SW 1271 (cell line): ENCODE measurements at places on chromosomes 16 and 17.

- DNase-seq = no peak
Measured at GRCh38 chr16:62648256-62648655, 612.0 kb upstream of the CDH8 start.

DNA sequence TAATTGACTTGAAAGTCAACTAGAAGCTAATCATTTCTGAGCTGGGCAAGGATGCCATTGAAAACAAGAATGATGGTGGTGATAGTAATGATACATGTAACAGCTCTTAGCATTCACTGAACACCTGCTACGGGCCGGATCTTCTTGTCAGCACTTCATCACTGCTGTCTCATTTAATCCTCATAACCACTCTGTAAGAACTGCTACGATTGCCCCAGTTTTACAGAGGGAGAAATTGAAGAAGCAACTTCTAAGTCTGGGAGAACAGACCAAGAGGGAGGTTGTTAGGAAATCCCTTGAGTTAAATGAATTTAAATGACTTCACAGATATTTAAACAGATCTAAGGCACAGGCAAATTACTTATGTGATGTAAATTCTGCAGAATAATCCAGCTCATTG lies 7.0 kb upstream of the GAN start:
- DNase-seq = no peak

DNA sequence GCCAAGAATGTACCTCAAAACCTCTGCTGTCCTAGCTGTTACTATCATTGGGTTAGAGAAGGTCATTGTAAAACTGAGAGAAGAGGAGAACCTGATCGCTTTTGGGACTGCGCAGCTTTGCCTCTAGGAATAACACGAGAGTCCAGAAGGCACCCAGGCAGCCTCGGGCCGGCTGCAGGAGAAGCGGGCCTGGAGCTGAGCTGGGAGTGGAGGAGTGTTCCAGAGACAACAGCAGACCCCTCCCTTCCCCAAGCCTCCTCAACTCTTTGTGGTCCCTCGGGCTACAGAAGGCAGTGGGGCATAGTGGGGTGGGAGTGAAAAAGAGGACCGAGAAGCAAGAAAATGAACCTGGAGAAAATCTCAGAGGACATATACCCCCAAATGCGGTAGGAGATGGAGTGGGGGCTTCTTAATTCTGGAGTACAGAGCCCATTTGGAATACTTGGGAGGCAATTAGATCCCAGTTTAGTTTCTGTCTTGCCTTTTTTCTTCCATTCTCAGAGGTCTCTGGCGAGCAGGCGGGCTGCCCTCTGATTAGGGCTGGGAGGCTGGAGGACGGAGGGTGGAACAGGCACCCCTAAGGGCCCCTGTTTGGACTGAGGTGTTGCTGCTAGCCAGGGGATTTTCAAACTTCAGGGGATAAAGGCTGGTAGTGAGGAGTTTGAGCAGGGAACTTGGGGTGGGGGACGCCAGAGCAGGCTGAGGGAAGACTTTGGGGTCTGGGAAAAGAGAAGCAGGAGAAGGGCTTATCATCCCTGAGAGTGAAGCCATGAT lies 13.3 kb upstream of the HOXB2 start:
- no peak for DNase-seq

GRCh38 chr17:42484304-42484703 lies 25.6 kb downstream of the ATP6V0A1 start:
- DNase-seq = no peak

GRCh38 chr16:23575834-23576233 lies 18.3 kb downstream of the UBFD1 start:
- no peak for DNase-seq

DNA sequence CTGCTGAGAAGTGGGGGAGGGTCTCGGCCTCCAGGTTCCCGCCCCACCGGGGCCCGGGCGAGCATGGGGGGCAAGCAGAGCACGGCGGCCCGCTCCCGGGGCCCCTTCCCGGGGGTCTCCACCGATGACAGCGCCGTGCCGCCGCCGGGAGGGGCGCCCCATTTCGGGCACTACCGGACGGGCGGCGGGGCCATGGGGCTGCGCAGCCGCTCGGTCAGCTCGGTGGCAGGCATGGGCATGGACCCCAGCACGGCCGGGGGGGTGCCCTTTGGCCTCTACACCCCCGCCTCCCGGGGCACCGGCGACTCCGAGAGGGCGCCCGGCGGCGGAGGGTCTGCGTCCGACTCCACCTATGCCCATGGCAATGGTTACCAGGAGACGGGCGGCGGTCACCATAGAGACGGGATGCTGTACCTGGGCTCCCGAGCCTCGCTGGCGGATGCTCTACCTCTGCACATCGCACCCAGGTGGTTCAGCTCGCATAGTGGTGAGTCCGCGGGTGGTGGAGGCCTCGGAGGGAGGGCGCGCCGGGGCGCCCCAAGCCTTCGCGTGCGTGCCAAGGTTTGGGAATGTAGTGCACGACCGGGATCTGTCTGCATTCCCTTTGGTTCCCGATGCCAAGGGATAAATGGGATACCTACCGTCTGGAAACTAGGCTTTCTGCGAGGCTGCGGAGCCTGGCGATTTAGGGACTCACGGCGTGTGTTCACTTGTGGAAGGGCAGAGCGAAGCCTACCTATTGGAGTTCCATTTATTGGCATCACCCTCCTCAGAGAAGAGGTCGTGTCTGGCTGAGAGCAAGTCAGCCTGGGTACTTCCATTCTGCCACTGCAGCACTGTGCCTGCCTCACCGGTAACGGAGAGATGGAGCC lies 1.0 kb downstream of the ZNRF1 start:
- no peak for DNase-seq

DNA sequence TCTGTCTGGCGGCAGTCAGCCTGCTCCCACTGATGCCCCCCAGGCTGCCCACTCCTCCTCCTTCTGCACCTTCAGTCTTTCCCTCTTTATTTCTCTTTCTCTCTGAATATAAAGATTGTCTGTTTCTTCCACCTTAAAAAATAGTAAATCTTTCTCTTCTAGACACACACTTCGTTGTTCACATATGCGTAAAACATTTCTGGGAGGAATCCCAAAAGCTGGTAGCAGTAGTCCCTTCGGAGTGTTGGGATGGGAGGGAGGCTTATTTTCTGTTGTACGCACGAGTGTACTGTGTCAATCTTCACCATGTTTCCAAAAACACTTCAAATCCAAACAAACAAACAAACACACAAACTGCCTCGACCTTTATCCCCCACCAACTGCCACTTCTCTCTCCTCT lies 9.9 kb downstream of the OSBPL7 start:
- DNase-seq = no peak

GRCh38 chr17:81428516-81428915 lies 33.3 kb downstream of the BAHCC1 start:
- DNase-seq = no peak

DNA sequence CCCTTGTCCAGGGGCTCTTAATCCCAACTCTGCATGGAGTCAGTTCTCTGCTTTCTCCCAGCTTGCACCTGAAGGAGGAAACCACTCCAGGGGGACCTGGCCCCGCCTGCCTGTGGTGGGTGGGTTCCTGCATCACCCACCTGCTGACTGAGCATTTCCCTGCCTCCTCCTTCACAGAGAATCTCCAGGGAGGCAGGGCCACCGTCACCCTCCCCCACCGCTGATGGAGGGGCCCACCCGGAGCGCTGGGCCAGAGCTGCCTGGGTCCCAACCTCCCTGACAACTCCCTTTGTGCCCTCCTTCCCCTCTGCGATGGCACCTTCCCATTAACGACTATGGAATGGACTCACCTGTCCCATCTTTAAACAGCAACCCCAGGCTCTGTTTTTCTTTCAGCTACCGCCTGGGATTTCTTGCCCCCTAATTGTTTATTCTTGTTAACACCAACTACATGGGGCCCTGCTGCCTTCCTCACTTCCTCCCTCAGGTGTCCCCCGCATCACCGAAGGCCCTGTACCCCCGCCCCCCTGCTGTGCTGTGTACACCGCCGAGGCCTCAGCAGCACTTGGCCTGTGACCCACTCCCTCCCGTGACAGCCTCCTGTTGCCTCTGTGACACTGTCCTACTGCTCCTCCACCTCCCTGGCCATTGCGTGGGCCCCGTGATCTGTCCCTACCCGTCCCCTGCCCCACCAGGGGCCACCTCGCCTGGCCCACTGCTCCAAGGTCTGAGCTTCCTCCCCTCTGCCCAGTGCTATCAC lies 842 bp upstream of the TEDC2 start:
- no peak for DNase-seq

DNA sequence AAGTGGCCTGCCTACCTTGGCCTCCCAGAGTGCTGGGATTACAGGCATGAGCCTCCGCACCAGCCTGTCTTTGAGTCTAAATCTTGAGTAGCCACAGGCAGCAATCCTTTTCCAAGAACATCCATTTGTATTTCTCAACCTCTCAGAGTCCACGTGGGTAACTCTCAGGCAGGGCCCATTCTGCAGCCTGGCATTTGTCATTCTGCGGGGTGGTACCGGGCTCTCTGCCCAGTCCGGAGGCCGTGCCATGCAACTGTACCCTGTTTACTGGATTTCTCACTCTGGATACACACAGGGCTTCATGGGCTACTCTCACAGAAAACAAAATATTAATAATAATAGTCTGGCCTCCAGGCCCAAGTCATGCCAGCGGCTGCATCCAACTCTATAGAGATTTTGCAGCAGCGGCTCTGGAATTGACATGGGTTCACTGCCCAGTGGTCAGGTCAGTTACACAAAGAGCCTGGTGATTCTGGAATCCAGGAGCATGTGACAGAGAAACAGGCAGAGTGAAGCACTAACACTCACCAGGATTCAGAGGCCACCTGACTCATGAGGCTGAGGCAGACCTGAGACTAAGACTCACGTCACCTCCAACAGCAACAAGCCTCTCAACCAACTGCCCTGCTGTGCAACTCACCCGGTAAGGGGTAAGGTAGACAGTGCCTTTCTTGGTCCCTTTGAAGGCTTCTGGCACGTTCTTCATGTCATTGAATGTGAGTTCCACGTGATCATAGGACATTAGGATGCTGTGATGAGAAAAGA lies 4.0 kb downstream of the WBP2 start:
- no peak for DNase-seq

DNA sequence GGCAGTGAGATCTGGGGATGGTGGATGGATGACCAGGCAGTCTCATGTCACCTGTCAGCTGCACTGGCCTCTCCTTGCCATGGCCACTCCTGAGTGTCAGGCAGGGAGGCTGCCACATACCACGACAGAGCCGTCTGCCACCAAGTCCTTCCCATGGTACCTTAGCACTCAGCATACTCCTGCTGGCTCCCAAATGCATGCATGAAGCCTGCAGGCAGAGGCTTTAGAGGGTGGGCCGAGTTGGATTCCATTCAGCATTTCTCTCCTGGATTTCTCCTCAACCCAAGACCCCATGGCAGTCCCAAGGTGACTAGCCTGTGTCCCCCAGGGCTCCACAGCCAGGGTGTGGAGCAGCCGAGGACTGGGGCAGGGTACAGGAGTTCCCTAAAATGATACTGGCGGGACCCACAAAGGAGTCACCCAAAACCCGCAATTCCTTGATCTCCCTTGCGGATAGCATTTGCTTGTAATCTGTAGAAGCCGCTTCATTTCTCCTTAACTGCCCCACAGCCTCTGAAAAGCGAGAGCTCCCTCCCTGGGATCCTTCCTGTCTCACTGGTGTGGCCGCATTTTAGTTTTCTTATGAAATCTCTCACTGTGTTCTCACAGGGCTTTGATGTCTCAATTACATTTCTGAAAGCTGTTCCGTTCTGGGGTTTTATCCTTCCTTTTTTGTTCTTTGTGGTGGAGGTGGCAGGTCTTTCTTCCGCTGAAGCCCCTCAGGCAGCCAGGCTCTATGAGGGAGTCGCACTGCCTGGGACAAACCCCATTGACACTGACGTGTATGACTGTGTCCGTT lies 141.4 kb downstream of the SOCS1 start:
- DNase-seq = no peak

- DNase-seq = no peak
Measured at GRCh38 chr17:1110541-1110861, 69.3 kb downstream of the ABR start.

- no peak for DNase-seq
Measured at GRCh38 chr17:12940699-12941098, 77.1 kb downstream of the ELAC2 start.

DNA sequence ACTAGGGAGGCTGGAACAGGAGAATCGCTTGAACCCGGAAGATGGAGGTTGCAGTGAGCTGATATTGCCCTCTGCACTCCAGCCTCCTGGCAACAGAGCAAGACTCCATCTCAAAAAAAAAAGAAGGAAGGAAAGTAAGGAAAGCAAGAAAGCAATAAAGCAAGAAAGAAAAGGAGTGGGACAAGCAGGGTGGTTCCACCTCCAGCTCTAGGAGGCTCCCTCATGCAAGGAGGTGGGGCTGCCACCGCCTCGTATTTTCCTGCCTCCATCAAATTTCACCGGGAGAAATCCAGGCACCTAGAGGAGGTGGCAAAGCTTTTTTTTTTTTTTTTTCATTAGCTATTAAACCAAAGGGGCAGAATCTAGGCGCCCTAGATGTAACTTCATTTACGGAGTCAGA lies 1.0 kb downstream of the CYB561 start:
- no peak for DNase-seq

DNA sequence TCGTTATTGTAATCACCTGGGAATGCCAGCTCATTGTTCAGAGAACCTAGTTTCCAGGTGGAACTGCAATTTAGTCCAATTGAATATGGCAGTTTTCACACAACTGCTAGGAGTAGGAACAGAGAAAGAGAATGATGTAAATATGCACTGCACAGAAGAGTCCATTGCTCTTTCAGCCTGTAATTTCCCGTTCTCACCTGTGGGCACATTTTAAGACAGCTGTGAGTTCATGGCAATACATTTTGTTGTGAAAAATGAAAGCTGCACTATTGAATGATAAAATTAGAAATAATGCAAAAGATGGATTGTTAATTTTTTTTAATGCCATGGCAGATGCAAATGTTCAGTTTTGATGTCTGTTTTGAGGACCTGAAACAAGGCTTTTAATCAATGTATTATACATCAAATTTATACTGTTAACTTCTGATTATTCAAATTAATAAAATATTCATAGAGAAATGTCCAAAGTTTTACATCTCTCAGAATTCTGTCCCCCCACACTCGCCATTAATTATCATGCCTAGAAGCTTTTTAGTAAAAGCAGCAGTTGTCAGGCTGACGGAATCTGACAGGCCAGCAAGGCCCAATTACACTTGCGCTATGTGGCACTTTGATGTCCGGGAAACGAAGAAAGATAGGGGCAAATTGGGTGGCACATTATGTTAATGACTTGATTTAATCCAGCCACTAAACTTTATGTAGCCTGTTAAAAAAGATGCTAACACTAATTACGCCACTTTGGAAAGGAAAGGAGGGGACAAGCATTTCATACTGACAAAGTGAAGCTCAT lies 72.2 kb downstream of the RPGRIP1L start:
- no peak for DNase-seq

GRCh38 chr17:57578608-57579225 lies 166.4 kb downstream of the CCDC182 start:
- no peak for DNase-seq

- no peak for DNase-seq
Measured at GRCh38 chr17:62670202-62670821, 42.8 kb downstream of the MRC2 start.

DNA sequence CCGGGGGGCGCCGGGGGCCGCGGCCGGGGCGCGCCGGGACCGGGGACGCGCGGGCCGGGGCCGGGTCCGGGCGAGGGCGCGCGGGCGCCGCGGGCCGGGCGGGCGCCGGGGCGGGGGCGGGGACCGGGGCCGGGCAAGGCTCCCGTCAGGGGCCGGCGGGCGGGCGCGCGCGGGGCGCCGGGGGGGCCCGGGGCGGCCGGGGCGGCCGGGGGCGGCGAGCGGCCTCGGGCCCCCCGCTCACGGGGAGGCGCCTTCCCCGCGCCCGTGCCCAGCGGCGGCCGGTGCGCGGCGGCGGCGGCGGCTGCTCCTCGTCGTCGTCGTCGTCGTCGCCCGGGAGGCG lies 563 bp downstream of the ZCCHC14 start:
- no peak for DNase-seq
